ENCODE measurements at places on chromosomes 2 and 18.

- DNase-seq: no peak
These were observed 242.0 kb downstream of the HDAC4 start for GRCh38 chr2:239158641-239159475.

GRCh38 chr18:41155025-41155424 is 800.0 kb upstream of the PIK3C3 start:
- DNase-seq: no peak

DNA sequence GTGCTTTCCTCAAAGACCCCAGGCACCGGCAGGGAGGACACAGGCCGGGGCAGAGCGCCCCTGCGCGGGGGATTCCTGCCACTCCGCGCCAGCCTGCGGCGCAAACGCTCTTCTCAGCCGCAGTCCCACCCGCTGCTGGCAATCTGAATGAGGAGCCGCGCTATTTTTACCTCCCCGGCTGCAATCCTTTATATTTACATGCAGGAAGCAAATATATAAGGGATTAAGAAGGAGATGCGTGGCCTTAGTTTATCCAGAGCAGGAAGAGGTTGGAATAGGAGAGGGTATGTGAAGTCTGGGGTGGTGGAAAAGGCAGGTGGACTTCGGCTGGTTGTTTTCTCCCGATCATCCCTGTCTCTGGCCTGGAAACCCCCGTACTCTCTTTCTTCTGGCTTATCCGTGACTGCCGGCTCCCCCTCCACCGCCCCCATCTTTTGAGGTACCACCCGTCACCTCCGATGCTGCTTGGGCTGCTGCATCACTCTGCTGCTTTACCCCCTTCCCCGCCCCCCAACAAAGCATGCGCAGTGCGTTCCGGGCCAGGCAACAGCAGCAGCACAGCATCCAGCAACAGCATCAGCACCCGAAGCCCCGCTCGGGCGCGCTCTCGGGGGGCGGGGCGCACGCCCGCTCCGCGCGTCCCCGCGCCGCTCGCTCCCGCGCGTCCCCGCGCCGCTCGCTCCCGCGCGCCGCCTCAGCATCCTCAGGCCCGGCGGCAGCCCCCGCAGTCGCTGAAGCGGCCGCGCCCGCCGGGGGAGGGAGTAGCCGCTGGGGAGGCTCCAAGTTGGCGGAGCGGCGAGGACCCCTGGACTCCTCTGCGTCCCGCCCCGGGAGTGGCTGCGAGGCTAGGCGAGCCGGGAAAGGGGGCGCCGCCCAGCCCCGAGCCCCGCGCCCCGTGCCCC is at the start of gene ADAM23:
Gene ADAM23, plus strand, starts transcription at position 700 of the 902 bp plus-strand sequence. CDS start 335 bp downstream, outside the sequence.
- DNase-seq: peak; percentile 11

DNA sequence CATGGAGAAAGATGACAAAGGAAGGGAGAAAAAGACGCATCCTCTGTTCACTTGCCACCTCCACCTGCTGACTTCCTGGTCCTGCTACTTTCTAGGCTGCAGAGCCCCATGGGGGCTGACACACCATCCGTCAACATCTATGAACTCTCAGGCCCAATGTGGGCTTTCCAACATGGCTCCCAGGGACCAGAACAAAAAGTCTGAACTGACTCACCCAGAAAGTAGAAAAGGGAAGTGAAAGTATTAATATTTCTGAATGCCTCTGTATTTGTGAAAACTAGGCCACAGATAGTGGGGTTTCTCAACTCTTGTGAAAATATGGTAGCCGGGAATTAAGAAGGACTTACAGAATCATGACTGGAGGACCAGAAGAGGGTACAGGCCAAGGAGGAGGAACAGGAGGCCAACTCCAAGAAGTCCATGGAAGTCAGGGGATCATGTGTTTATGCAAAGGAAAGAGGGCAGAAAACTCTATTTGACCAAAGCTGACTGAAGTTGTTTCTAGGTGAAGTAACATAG is 123.1 kb upstream of the CAB39 start:
- no peak for DNase-seq

GRCh38 chr2:43513216-43513615 is 82.6 kb downstream of the THADA start:
- DNase-seq: no peak

DNA sequence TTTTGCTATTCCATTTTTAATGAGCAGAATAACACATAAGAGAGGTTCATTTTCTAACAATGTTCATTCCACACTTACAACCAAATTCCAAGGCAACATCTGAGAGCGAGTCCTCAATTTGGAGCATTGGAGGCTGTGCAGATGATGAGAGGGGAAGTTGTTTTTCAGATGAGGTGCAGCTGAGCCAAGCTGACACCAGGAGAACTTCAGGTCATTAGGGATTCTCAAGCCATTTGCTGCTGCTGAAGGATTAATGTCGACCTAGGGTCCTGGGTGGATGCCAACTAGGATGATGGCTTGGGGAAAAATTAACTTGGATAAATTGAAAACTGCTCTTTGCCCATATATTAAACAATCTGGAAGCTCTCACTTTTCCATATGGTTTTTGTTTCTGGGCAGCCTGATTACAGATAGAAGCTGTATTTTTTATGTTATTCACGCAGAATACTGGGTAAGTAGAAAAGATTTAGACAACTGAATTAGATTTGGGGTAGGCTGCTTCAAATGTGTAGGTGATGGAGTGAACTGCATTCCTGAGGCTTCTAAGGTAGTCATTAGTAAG is 206.4 kb upstream of the SLC39A10 start:
- DNase-seq: no peak

- DNase-seq: no peak
These were observed 12.1 kb downstream of the ADAM17 start for GRCh38 chr2:9543557-9543956.

DNA sequence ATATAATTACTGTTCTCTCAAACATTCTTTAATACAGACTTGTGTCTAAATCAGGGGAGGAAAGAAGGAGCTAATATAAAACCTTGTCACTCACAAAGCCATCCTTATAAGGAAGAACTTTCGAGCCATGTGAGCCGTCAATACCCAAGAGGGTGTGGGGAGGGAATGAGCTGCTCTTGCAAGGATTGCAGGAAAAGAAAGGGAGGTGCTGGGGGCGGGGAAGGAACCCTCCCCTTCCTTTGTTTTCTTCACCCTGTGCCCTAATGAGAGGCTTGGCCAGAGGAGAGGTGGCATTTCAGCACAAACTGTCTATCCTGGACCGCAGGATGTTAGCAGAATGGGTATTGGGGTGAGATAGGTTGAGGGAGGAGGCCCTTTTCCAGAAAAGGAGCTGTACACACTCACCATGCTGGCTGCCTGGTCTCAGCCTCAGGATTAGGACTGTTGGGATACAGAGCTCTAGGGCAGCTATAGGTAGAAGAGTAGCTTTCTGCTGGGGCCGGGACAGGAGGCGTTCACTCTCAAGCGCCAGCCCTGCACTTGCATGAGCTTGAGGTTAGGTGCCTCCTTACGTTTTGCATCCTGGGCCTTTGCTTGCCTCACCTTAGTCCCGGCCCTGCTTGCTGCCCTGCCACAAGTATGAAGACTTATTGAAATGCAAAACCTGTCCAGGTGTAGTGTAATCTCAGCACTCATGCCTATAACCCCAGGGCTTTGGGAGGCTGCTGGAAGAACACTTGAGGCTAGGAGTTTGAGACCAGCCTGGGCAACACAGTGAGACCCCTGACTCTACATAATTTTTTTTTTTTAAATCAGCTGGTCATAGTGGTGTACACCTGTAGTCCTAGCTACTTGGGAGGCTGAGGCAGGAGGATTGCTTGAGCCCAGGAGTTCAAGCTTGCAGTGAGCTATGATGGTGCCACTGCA is 190.5 kb downstream of the LOXHD1 start:
- DNase-seq: no peak

GRCh38 chr2:31704561-31705212 is 123.9 kb upstream of the SRD5A2 start:
- no peak for DNase-seq

DNA sequence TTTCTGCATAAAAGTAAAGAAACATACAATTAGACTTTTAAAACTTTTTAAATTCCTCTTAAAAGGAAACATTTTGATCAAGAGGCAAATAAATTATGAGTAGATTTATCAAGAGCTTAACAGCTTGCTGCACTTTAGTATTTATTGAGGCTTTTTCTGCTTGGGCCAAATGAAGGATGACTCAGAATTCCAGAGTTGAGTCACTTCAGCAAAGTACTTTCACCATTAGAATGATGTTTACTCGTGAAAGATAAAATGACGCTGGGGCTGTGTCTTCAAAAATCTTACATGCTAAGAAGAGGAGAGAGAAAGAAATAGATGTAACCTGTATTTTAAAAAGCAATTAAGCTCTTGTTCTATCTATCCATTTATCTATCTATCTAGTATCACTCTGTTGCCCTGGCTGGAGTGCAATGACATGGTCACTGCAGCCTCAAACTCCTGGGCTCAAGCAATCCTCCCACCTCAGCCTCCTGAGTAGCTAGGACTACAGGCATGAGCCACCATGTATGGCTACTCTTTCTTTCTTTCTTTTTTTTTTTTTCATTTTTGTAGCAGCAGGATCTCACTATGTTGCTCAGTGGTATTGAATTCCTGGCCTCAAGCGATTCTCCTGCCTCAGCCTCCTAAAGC is 75.3 kb upstream of the RIOK3 start:
- DNase-seq: no peak

DNA sequence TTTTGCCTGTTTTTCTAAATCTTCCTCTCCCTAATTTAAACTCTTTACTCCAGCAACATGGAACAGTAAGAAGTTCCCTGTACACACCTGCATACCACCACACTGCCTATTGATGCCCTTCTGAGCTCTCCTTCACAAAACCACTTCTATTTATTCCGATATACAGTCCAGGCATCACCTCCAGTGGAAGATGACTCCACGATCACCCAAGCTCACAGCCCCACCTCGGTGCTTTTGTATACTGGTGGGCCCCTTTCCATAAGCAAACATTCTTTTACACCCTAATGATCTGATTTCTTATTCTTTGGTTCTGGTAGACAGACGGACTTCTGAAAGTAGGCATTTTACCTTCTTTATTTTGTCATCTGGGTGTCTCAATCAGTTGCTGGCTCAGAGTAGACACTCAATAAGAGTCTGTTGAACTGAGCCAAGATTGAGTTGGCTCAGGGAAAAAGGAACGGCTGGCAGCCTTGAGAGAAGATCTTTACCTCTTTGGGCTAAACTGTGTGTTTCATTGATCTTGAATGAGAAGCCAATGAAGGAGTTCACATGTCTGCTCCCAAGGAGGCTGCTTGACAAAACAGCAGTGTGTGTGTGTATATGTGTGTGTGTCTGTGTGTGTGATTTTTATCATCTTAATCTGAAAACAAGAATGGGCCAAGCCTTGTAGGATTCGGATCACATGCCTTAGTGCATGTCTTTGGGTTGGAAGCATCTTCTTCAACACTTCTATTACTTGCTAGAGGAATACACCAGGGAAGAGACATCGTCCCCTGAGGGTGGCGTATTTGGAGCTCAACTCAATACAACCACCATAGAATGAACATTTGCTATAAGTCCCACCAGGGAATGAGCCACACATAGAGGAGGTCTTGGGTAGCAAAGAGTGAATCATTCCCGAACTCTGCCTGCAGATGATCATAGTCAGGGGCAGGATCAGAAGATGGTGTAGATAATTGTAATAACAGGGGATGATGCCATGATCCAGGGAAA is 341.8 kb downstream of the CYRIA start:
- DNase-seq: no peak

- no peak for DNase-seq
These were observed 311.6 kb upstream of the NRP2 start for GRCh38 chr2:205370726-205371125.

GRCh38 chr2:222637067-222637466 is 18.8 kb downstream of the FARSB start:
- no peak for DNase-seq

DNA sequence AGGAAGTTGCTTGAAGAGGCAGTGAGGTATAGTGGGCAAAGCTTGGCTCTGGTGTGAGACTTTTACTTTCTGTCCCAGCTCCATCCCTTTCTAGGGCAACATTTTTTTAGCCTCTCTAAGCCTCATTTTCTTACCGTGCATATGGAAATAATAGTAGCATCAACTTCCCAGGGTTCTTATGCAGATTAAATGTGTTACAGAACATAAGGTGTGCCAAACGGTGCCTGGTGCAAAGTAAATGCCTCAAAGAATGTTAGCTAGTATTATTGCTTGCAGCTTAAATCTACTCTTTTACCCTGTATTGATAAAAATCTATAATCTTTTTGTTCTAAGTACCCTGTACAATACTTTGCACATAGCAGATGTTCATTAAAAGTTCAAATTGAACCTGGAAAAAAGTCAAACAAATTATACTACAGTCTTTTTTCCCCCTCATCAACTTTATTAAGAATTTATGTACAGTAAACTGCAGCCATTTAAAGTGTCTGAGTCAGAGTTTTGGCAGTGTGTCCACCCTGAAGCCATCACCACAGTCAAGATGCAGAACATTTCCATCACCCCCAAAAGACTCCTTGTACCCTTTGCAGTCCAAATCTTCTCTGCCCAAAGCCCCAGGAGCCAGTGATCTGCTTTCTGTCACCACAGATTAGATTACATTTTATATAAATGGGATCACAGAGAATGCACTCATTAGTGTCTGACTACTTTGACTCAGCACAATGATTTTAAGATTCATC is 10.6 kb downstream of the MAPRE2 start:
- no peak for DNase-seq

- DNase-seq: no peak
These were observed 93.5 kb downstream of the TMEM18 start for GRCh38 chr2:583666-584065.

DNA sequence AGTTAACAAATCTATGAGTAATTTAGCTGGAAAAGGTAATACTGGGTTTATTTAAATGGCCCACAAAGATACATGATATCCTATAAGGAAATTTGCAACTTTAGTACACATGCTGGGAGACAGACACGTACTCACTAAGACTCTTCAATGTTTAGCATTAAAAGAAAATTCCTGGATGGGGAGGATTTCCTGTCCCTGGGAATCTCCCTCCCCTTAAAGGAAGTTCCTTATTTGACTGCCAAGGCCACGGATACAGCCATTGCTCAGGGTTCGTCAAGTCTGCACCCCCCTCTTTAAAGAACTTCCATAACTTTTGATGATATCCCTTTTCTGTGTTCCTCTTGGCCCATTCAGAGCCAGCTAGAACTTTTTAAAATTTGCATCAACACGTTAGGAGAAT is 267.6 kb downstream of the CD226 start:
- no peak for DNase-seq

DNA sequence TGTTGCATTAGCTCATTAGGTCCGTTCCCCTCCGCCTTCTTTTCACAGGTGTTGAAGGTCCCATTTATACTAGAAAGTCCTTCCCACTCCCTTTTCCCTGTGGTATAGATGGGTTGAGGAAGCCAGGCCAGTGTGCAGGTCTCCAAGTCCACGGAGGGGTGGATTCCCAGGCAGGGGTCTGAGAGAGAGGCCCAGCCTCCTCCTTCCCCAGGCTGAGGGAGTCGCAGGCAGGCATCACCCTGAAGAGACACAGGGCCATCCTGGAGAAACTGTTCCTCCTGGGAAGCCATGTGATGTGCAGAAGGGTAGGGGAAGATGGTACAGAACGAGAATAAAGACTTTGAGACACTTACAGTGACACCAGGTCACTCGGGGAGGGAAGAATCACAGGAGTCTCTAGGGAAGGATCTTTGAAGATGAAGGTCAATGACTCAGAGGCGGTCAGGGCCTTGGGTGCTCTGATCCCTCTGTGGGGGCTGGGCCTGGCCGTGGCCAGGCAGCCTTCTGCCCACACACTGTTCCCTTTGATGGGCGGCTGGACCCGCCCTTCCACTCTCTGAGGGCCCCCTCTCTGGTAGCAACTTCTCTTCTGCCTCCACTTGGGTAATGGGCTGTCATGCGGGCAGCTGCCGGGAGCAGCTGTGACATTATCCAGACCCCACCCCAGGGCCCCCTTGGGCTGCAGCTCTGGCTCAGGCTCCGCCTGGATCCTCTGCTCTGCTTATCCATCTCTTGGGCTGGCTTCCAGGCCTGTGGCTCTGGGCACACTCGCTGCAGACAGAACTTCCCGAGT is 45.1 kb downstream of the RHOB start:
- DNase-seq: no peak

Measured in NCI-H1417 treated with DMSO at 0.1 percent for 48 hours (cell line).